Stimulated activated CD8-positive, alpha-beta memory T cell treated with anti-CD3 and anti-CD28 coated beads, Interleukin-4, amount 100 ng/mL, for 1 hour (primary cell): ENCODE measurements at places on chromosomes 2 and 18.

- no peak for DNase-seq
These were observed 68.1 kb upstream of the ITPRID2 start for GRCh38 chr2:181823405-181823804.

DNA sequence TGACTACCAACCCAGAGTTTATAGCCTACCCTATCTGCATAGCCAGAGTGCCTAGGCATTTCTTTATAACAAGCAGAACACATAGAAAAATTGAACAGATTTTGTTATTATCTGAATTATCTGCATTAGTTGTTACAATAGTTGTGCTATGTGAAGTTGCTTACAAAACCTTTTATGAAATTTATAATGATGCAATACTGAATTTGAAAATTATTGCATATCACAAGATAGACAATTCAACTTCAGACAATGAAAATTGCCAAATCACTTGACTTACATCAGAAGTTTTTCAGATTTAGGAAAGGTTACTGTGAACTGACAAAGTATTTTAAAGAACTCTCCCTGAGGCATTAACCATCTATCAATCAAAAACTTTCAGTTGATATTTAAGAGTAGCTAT lies 437.9 kb upstream of the PIK3C3 start:
- no peak for DNase-seq

DNA sequence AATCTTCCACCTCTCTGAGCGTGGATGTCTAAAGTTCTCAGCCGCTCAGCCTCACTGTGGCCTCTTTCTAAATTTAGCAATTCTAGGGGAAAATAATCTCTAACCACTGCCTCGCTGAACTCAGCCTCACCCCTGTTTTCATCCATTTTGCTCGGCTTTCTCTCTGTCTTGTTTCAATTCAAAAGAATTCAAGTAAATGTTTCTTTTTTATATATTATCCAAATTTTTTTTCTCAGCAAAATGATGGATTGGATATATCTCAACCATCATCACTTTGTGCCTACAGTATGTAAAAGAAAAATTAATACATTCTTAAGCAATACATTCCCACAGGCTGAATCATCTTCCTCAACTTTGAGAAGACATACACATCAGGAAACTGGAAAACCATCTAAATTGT lies 24.0 kb upstream of the GALNT5 start:
- no peak for DNase-seq

- DNase-seq = no peak
These were observed 12.1 kb upstream of the KDSR start for GRCh38 chr18:63378919-63379638.

GRCh38 chr2:18649502-18650135 lies 60.2 kb upstream of the NT5C1B start:
- no peak for DNase-seq

GRCh38 chr2:140154271-140154670 lies 1374.1 kb upstream of the NXPH2 start:
- DNase-seq = no peak

- no peak for DNase-seq
These were observed 17.7 kb downstream of the ROCK2 start for GRCh38 chr2:11326677-11327211.

GRCh38 chr2:30949435-30949834 lies 142.2 kb upstream of the CAPN13 start:
- DNase-seq = no peak

DNA sequence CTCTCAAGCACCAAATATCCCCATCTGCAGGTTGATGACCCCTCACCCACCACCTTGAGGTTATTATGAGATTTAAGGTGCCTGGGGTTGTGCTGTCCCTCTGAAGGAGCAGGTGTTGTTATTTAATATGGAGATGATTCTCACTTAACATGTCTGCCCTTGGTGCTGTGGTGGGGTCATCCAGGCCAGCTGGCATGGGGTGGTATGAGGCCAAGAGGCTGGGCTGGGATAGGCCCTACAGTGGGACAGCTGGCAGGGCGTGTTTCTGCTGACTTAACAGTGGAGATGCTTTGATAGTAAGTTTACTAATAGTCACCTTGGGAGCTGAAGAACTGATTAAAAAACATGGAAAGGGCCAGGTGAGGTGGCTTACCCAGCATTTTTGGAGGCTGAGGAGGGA lies 22.4 kb downstream of the SERPINB12 start:
- DNase-seq = no peak

- DNase-seq = no peak
These were observed 45.8 kb downstream of the NEMP2 start for GRCh38 chr2:190488516-190489233.

DNA sequence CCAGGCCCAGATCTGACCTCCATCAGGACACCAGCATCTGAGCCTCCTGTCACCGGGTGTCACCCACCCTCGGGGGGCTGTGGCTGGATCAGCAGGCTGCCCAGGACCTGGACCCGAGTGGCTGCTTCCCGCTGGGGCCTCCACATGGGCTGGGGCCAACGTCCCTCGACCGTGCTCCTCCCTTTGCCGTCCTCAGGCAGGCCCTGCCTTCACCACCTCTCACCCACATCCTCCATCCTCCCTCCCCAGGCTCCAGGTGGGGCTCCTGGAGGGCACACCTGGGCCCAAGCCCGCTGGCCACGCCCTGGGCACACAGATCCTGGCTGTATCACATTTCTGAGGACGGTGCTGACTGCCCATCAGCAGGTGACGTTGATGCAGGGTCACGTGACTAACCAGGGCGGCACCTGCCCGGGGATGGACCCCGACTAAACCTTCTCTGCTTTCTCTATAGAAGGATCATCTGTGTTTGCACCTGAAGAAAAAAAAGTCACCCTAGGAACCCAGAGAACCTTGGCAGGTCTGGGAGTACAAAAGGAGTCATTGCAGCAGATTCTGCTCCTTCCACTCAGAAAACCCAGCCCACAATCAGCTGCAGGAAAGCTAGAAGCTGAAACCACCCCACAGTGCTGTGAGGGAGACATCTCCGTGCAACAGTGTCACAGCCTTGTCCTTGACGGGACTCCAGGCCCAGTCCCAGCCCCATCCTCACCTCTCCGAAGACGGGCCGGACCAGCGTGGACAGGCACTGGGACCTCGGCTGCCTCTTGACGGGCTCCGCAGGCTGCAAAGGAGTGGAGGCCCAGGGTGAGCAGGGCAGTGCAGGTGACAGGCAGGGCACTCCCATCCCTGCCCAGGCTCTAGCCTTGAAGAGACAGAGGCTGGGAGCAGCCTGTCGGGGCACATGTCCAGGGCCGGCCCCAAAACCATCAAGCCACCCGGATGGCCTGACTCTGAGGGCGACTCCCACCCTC lies 11.2 kb downstream of the STK25 start:
- no peak for DNase-seq

DNA sequence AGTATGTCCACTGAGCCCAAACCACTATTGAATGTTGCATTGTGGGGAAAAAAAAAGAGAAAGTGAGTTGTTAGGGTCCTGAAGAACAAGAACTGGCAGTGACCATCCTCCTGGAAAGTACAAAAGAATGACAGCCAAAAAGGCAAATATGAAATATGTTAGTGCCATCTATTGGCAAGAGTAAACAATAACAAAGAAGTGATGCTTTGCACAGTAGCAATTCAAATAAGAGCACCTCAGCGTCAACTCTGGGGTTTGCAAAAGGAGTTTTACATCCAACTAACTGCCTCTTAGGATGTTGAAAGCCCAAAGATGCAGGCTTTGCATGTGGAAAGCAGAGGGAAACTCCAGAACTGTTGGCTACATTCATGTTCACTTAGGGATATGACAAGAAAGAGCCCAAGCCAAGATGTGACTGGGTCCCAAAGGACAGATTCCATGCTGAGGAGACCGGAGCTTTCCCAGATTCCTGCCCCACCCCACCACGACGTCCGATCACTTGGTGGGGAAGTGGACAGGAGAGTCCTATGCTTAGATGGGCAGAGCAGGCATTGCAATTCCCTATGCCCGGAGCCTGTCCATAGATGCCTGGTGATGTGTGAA lies 15.6 kb downstream of the TRABD2A start:
- DNase-seq = no peak

GRCh38 chr2:139374296-139374850 lies 594.2 kb upstream of the NXPH2 start:
- no peak for DNase-seq

GRCh38 chr2:234487356-234487755 lies 9.5 kb downstream of the ARL4C start:
- DNase-seq = no peak

GRCh38 chr2:120444691-120445240 lies 98.8 kb downstream of the INHBB start:
- DNase-seq = no peak

DNA sequence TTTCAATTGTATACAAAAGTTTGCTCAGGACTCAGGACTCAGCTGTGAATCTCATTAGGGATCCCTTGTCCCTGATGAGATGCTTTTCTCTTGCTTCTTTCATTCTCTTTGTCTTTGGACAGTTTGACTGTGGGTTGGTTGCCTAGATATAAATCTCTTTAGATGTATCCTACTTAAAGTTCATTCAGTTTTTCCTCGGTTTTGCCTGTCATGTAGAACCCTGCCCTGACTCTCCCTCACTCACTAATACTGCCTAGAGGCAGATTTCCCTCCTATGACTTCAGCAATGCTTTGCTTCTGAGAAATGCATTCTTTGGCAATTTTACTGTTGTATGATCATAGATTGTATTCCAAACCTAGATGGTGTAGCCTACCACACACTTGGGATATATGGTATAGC lies 421.4 kb upstream of the TCF4 start:
- no peak for DNase-seq

GRCh38 chr2:15730545-15731212 lies 139.0 kb downstream of the DDX1 start:
- DNase-seq = no peak

GRCh38 chr2:230153390-230153976 lies 66.3 kb downstream of the SP110 start:
- no peak for DNase-seq
